ENCODE measurements at places on chromosomes 12 and 14.
A peak's percentile ranks its signal among the peaks of the same experiment; 100 is the strongest.

GRCh38 chr14:73283608-73284379, 46.5 kb downstream of the PAPLN start:
- no peak for DNase-seq

DNA sequence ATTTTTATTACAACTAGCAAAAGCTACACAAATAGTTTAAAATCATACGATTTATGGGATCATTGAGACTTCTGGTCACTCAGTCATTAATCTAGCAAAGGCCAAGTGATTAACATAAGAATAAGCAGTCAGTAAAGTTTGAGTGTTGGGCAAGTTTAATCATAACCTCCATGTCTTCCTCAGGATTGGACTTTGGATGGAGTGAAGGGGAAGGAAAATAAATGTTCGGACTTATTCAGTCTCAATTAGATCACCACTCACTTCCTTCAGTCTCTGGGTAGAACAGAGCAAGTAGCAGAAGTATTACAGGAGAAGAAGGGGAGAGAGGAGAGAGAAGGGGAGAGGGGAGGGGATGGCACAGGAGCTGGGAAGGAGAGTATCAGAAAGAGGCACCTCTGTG, 31.4 kb downstream of the CPM start:
- DNase-seq = no peak

DNA sequence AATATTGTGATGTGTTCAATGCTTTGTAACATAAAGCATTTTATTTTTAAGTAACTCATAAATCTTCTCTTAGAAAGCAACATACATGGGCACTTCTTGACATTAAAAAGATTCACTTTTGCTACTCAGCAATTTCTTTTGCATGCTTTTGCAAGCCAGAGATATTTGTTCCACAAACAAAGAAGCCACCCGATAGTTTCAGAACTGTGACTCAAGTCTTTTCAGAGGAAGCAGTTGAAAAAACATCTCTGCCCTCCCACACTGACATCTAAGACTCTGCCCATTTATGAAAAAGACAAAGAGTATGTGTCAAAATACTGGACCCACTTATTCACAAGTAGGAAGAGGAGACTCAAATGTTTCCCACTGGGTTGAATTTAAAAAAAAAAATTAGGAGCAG, 7.5 kb downstream of the APPL2 start:
- DNase-seq = no peak

DNA sequence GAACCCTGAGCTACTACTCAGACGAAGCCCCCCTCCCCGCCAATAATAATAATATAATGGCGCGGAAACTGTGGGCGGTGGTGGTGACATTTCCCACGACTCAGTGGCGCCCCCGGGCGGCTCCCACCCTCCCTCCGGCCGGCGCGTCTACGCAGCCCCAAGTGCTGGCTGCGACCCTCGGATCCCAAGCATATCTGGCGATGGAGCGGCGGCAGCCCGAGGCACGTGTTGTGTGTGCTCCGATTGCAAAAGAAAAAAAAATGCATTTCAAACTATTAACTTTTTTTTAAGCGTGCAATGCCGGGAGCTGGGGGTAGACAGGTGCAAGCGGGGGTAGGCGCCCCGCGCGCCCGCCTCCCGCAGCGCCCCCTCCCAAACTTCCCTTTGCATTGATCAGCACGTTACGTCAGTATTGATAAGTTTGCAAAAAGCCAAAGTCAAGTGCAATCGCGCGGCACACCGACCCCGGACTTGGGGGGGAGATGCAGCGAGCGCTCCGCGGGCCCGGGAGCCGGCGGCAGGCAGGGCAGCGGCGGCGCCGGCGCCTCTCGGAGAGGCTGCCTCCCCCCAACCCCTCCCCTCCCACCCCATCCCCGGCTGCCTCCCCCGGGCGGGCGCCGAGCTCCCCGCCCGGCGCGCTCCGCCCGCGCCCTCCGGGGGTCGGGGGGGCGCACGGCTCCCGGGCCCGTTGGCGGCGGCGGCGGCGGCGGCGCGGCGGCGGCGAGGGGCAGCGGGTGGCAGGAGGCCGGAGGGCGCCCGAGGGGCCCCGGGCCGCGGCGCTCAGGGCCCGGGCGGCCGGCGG, 113.1 kb upstream of the MYL2 start:
- peak; percentile 69 for DNase-seq

- no peak for DNase-seq
Measured at GRCh38 chr14:93997082-93997481, at the start of gene CCDC197. TSS of gene CCDC197 (plus strand) at chr14:93997301. CDS start at chr14:93998132, 831 bp downstream.

- no peak for DNase-seq
Measured at GRCh38 chr14:94310248-94310647, 12.9 kb downstream of the SERPINA6 start.

DNA sequence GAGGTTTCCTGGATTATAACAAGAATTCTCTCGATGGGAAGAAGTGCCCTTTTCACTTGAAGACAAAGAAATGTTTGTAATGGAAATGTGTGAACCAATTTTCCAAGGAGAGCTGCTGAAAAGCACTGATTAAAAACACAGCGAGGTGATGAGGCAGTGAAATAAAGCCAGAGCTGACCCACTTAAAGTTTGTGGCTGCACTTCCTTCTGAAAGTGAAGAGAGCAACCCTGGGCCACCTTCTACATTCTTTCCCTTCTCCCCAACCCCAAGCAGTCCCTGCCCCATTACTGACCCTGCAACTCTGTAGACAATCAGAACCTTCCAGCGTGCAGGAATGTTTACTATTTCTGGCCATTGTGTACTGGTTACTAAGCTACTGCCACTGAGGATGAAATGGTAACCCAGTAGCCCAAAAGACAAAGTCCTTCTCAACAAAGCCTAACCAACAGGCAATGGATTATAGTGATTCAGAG, 173.9 kb downstream of the TTC7B start:
- peak; percentile 63 for DNase-seq

- no peak for DNase-seq
Measured at GRCh38 chr12:39490500-39491282, 47.8 kb upstream of the KIF21A start.

GRCh38 chr14:51208982-51209381, 31.1 kb upstream of the TMX1 start:
- no peak for DNase-seq
